H54 (cell line): ENCODE measurements at places on chromosomes 2 and 18.

DNA sequence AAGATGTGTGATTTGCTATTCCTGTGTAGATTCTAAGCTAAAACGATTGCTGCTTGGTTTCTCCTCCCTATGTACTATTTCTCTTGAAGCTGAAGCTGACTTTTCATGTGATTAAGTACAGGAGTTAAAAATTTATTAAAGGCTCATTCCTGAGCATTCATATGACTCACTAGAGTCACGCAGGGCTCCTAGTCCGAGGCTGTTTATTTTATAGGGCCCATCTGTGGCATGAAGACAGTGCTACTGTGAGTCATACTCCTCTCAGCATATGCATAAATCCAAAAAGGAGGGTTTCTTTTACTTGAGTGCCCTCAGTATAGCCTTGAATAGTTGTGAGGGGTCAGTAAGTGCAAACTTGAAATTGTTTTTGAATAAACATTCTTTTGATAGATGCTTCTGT, 378.8 kb downstream of the PTPRM start:
- peak; percentile 40 for DNase-seq

GRCh38 chr2:124211461-124211860, 186.4 kb downstream of the CNTNAP5 start:
- no peak for DNase-seq

DNA sequence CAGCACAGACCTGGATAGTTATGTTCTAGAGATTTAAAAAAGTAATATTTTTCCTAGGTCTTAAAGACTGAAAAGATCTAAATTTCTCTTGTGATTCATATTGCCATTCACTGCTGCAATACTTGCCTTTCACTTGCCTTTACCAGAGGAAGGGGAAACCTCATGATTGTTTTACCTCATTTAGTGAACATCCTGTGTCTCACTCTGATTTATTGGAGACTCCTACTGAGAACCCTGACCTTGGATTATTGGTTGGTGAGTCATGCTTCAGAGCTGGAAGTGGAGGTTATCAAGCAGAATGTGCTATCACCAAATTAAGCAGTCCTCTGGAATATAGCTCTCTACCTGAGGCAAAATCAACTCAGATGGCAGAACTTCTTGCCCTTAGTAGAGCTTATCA, 500.5 kb downstream of the TSN start:
- no peak for DNase-seq

DNA sequence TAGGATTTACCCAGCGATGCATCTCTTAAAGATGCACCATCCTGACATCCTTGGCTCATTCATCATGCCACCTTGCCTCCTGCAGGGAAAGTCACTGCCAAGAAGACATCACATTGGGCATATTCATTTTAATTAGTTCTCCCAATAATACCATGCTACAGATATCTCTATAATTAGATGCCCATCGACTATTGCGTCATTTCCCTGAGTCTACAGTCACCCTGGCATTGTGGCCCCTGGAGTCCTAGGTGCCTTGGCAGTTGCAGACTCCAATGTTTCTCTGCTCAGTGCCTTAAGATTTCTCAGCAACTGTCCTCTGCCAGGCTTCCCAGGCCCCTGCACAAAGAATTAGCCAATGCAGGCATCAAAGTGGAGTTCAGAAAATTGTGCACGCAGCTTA, 32.6 kb downstream of the RDH14 start:
- DNase-seq = no peak

GRCh38 chr2:61704364-61704763, 149.5 kb downstream of the FAM161A start:
- DNase-seq = no peak

- DNase-seq = no peak
Observed at GRCh38 chr2:207619764-207620203, 5.4 kb downstream of the METTL21A start.

- DNase-seq = no peak
Observed at GRCh38 chr2:88085099-88085498, 17.5 kb downstream of the SMYD1 start.

- DNase-seq = no peak
Observed at GRCh38 chr2:233435436-233436190, 81.3 kb downstream of the DGKD start.

DNA sequence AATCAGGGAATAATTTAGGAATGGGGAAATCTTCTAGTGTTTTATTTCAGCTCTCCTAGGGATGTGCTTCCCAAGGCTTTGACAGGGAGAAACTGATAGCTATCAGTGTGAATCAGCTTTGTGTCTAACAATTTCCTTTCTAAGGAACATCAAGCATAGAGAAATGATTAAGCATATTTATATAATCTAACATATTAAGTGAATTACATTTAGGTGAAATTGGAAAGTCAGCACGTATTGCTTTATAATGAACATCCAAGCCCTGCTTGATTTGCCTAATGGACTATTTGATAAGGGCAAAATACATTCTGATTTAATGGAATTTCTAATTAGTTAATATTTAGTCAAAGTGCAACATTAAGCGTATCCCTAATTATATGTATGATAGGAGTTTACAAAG, 19.5 kb upstream of the TSPYL6 start:
- no peak for DNase-seq

- no peak for DNase-seq
Observed at GRCh38 chr2:43605079-43605655, 9.3 kb upstream of the THADA start.

GRCh38 chr2:98868548-98869271, 67.3 kb downstream of the CRACDL start:
- no peak for DNase-seq

DNA sequence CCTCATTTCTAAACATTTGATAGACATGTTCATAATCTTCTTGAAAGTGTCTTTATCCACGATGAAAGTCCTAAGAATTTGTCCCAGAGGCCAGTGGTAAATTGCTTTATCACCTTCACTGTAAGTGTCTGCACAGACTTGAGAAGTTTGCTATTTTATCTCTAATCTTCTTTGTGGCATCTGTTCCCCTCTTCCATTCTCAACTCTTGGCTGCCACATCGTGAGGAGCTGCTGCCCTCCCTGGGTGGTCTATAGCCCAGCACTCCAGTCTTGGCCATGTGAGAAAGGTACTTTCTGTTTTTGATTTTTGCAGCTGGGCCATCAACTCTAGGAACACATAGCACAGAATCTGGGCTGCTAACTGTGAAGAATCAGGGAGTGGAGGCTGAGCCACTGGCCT, 45.5 kb downstream of the SLC14A2 start:
- no peak for DNase-seq

DNA sequence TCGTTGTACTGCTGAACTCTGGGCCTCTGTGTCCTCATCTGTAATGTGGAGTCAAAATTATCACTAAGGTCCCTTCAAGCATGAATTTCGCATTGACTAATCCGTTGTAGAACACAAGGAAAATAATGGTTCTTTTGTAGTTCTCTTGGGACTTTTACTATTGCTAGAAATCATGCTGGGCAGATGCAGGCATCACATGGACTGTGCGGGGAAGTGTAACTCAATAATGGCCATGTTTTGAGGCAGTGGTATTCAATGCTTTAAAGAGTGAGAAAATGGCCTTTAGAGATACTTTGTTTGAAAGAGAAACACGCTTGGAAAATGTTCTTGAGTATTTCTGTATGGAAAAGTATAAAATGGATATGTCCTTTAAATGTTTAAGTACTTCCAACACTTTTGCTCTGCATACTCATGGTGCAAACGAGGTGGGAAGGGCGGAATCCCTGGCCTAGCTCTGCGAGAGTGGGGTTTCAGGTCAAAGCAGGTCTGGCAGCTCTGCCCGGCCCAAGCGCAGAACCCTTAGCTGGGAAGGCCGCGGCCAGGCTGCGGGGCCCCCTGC, 117.3 kb upstream of the MSTN start:
- no peak for DNase-seq

GRCh38 chr2:31049264-31049663, 89.0 kb downstream of the GALNT14 start:
- no peak for DNase-seq

- DNase-seq = no peak
Observed at GRCh38 chr2:223554923-223555322, 47.2 kb downstream of the SCG2 start.

GRCh38 chr2:97806738-97807618, 93.6 kb downstream of the ZAP70 start:
- DNase-seq = peak; percentile 41

DNA sequence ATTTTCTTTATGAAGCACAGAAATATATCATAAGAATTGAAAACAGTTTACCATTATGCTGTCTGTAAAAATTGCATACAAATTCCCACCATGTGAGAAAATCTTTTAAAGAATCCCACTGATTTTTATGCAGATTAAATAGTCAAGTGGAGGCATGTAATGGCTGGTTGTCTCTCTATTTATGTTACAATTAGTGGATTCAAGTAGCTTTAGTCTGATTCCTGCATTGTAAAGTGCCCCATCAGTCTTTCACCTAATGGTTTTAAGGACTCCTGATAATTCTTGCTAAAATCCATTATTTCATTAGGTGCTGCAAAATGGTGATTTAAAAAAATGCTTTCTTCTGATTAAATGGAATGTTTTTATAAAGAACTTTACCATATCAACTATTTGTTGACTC, 148.4 kb upstream of the MYO3B start:
- no peak for DNase-seq

- DNase-seq = no peak
Observed at GRCh38 chr18:55360061-55360460, 227.9 kb downstream of the TCF4 start.

DNA sequence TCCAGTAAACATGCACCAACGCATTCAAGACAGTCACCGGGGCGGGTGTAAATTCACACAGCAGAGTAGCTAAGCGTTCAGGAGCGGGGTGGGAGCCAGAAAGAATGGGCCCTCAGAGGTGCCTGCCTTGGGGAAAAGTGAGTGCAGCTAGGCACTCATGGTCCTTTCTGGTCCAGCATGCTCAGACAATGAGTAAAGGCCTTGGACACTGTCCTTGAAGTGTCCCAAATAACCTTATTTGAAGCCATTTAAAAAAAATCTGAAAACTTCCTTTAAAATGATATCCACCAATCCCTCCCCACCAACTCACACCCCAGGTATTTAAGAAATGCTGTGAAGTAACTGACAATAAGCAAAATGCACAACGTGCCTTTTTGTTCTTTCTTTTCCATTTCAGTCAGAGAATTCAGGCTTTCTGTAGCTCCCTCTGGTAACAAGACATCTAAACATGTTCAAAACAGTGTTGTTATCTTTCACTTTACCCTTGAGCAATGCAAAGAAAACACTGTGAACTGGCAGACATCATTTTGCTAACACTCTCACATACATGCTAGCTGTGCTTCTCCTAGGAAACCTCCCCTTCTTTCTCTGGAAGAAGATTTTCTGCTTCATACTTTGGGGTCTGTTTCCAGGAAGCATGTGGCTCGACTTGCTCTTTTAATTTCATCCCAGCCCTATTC, 445.1 kb upstream of the SPRED2 start:
- no peak for DNase-seq

DNA sequence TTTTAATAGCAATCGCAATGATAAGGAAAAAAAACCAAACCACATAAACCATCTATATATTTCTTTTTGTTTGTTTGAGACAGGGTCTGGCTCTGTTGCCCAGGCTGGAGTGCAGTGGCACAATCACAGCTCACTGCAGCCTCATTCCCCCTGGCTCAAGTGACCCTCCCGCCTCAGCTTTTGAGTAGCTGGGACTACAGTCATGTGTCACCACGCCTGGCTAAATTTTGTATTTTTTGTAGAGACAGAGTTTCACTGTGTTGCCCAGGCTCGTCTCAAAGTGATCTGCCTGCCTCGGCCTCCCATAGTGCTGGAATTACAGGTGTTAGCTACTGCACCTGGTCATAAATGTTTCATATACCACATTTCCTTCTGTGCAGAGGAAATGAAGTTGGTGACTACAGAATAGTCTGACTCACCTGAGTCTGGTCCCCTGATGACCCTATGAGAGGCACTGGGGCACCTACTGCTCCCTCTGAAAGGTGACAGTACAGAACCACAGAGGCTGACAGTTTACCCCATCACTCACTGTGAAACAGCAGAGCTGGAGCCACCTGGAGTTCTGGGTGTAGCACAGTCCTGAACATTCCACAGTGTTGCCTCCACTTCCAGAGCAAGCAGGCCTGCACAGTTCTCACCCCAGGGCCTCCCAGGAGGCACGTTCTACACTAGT, 183.7 kb upstream of the PXDN start:
- no peak for DNase-seq

DNA sequence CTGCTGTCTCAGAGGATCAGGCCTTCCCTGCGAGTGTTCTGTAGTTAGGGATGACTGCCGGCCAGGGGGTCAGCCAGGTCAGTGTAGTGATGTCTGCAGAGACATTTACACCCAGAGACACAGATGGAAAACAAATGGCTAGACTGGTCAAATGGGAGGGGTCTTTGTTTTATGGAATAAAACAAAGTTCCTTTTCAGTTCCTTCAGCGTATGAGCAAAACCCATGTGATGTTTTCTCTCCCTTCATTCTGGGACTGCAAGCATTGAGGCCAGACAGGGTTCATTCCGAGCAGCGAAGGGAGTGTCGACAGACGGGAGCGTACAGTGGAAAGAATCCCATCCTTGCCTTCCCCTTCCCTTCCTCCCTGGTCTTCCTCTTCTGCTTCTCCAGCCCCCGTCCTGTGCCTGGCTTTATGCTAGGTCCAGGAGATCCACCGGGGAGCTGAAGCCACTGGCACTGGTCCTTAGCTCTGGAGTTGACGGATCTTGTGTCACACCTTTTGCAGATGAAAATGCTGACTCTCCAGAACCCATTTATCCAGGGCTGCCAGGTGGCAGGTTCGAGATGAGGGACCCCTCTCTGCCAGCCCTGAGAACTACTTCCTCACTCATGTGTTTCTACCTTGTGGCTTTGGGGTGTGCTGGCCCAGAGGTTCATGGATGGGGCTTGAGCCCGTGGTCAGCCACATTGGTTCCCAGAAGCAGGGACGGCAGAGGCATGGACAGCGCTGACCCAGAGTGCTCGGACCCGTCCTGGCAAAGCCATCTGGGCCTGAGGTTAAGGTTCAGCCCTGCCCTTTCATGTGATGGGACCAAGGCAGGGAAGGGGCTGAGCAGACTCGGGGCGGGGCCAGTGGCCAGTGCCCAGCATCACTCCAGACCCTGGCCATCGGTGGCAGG, 24.2 kb downstream of the ITGB1BP1 start:
- no peak for DNase-seq

- no peak for DNase-seq
Observed at GRCh38 chr2:114742245-114742644, 299.8 kb downstream of the DPP10 start.

GRCh38 chr2:230981704-230982103, 14.2 kb upstream of the SPATA3 start:
- no peak for DNase-seq

- no peak for DNase-seq
Observed at GRCh38 chr2:189860161-189860560, 75.9 kb downstream of the PMS1 start.

DNA sequence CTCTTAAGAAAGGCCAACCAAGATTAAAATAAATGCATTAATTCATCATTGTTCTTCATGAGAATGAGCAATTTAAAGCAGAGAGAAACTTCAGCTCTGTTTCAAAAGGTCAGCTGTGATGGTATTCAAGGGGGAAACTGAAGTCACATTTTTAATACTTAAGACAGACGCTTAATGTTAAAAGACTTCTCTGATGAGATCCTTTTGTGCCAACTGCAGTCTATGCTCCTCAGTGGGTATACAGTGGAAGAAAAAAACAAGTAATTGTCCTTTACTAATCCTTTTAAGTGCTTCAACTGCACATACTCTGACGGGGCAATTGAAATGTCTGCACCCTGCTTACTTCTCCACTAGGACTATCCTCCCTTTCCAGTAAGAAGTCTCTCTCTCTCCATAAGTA, 309.7 kb downstream of the GULP1 start:
- DNase-seq = no peak

- no peak for DNase-seq
Observed at GRCh38 chr2:22907330-22907729, 477.6 kb upstream of the KLHL29 start.

- DNase-seq = no peak
Observed at GRCh38 chr18:62325806-62326645, 916 bp downstream of the TNFRSF11A start.

GRCh38 chr2:233354971-233355574, 779 bp downstream of the DGKD start:
- DNase-seq = no peak
